ENCODE measurements at places on chromosomes 3 and 15.

DNA sequence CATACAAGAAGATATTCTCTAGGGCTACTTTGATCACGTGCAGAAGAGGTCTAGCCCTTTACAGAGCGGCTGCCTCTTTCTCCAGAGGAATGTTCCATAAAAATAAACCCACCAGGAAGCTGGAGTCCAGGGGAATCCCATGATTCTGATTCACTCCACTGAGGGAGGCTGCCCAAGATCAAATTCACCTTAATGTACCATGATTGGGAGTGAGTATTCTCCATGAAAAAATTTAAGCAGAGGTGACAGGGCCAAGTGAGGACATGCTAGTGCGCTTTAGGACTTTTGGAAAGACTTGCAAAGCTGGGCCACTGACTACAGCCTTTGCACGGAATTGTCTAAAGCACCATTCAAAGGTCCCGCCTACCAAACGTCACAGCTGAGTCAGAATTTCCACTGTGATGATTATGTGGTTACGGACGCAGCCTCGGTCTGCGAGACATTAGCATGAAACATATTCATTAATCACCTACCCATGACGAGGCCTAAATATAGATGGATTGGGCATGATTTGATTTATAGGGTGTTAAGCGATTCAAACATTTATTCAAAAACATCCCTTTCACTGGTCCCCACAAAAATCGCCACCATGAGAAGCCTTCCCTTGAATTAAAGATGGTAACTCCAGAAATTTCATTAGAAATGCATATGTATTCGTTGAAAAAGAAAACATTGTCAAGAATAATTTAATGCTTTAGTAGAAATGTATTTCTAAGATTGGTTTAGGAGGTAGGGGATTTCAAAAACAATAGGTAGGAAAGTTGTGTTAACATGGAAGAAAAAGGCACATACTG lies 152.6 kb downstream of the GREM1 start:
- no peak for DNase-seq

DNA sequence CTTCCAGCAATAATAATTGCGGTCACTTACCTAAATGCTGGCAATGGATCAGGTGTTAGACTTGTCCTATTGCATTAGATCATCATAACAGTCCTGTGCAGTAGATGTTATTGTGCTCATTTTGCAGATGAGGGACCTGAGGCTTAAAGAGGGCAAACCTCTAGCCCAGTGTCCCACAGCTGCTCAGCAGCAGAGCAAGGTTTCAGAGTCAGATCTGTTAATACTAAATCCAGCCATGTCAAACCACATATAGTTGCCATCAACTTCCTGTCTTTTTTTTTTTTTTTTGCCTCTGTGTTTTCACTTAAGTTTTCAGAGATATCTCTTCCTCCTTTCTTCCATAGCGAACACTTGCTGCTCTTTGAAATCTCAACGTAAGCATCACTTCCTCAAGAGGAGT lies 12.1 kb downstream of the FEZF2 start:
- no peak for DNase-seq

DNA sequence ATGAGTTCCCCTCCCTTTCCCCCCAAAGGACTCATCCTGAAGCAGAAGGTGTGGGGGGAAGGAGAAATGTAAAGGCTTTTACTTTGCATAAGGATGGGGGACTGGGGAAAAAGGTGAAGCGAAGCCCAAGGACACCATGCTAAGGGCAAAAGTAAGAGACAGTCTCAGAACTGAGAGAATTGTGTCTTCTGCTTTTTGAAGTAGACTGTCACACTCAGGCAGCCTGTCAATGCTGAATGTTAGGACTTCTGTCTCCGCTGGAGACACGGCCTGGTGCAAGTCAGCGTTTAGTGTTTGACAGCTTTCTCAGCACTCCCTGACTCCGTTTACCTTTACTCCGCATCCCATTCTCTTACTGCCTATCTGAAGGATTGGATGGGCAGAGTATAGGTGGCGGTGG lies 13.8 kb downstream of the RBM5 start:
- DNase-seq: no peak

DNA sequence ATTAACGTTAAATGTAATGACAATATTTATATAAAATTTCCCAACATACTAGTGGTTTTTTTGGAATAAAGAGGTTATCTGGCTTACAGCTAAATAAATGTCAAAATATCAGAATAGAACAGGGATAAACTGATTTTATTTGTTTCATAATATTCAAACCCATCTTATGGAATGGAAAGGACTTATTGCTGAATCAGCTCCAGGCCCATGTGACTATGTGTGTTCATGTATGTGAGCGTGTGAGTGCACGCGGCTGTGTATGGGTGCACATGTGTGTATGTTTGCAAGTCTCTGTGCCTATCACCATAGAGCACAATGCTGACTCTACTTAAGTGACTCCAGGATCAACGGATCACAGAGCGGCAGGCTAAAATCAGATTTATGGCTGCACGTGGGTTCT lies 392.3 kb upstream of the GRM7 start:
- DNase-seq: no peak

GRCh38 chr15:63319065-63319464 lies 41.7 kb downstream of the APH1B start:
- DNase-seq: no peak

DNA sequence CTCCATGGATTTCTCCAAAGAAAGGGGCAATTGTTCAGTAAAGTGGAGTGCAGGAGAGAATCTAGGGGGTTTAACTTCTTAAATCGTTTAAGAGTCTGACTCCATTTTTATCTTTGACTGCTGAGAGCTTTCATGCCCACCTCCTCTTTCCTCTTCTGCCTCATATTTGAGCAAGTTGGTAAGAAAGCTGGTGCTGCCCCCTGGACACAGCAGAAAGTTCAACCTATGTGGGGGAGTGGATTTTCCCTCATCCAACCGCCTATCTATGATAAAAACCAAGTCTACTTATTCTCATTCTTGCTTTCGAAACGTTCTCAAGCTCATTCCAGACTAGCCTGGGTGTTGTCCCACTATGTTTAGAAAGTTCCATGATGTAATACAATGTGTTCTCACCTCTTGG lies 26.0 kb downstream of the HHLA2 start:
- no peak for DNase-seq

- no peak for DNase-seq
These were observed 204.9 kb upstream of the CGNL1 start for GRCh38 chr15:57171426-57171825.

- DNase-seq: no peak
These were observed 712 bp upstream of the MME start for GRCh38 chr3:155079468-155079745.

DNA sequence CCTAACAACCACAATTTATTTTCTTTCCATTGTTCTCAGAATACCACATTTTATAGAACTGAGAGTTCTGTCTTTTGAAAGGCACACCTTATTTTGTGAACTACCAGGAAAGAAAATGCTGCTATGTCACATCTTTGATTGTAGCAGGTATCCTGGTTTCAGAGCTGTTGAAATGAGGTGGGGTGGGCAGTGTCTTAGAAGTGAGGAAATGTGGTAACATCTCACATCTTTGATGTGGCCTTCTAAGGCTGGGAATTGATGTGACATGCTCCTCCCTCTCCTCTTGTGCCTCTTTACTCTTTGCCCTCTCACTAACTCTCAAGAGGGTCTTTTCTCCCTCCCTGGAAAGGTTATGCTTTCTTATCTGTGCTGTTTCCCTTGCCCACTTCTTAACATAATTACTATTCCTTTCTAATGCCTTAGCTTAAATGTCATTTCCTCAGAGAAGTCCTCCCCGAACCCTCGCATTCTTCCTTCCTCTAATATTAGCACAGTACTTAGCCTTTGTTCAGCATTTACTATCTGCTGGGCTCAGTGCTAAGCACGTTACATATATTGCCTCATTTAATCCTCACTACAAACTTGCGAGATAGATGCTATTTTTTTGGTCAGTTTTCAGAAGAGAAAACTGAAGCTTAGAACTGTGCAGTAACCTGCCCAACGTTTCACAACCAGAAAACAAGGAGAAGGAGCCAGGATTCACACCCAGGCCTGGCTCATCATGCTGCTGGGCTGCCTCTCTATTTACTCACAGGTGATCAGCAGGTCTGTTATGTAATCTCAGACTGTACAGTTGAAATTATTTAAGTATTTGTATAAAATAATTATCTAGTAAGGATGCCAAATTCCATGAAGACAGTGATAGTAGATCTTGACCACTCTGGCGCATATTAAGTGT lies 24.0 kb upstream of the SPTSSB start:
- DNase-seq: no peak

DNA sequence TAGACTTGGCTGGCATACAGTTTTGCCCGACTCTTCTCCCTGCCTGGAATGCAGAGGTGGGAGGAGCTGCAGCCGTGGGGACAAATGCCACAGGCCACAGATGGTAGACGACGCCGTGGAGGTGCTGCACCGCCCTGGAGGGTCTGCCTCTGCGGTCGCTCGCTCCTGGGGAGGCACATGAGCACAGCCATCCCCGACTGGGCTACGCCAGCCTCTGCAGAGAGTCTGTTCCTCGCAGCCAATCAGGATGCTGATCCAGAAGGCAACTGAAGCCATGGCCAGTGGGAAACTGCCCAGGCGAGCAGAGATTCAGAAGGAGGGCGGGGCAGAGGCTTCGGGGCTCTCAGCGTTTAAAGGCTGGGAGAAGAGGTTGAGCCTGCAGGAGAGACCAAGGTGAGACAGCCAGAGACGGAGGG lies 11.9 kb upstream of the LRRC15 start:
- DNase-seq: no peak

DNA sequence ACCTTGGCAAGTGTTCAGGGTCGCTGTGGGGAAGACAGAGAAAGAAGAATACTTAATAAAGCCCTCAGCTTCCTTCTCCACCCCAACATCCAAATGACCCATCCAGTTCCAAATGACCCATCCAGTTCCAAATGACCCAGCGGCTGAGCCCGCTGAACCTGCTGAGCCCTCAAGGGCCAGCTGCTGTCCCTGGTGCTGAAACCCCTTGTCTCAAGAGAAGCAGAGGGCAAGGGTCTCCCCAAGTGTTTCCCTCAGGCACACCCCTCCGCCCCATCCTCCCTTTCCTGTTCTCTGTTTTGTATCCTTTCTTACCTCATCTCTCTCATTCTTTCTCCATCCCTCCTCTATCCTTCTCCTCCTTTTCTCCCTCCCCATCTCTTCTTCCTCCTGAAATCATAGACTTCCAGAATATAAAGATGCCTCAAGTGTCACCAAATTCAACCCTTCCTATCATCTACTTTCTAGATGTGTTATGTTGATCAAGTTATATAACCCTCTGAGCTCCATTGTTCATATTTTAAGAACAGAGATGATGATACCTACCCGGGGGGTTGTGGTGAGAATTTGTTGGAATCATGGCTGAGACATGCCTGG lies 29.0 kb downstream of the CCDC33 start:
- no peak for DNase-seq

DNA sequence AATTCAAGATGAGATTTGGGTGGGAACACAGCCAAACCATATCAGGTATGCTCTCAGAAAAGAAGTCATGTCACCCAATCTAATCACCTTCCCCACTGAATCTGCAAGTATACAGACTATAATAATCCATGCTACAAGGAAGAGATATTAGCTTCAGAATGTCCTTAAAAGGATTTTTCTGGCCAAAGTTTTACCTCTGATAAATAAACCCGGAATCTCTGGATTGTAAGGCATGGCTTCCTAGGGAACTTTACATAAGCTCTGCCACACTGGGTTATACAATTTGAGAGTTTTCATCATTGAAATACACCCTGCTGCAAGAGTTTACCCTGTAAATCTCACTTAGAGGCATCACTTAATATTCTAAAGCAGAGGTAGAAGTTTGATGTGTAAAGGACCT lies 330.5 kb upstream of the KCNMB2 start:
- no peak for DNase-seq

GRCh38 chr3:14118400-14119381 lies 6.0 kb downstream of the CHCHD4 start:
- DNase-seq: no peak

DNA sequence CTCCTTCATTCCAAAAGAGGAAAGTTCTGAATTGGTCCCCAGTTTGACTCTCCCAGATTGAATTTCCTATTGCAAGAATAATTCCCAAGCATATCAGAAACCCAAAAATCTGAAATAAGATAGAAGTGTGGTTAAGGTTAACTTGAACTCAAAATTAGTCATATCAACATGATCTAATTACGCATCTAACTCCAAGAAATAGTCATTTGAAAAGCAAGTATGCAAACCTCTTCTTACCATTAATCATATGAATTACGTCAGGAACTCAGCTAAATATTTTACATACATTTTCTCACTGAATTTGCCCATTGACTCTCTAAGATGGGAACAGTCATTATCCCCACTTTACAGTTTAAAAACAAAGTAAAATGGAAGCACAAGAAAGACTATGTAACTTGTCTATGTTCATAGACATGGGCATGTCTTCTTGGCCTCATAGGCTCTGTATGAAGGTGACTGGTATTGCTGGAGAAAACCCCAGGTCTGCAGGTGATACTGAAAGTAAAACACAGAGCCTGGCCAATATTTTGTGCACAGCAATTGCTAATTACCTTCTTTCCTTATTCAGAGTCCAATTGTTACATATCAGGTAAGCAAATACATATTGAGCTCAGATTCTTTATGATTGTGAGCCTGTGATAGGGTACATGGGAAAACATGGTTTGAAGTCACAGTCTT lies 139.2 kb downstream of the ATP8B4 start:
- DNase-seq: no peak

- DNase-seq: no peak
These were observed 35.2 kb upstream of the CDAN1 start for GRCh38 chr15:42772144-42772543.

- DNase-seq: no peak
These were observed 74.5 kb downstream of the NSUN3 start for GRCh38 chr3:94137377-94137776.

DNA sequence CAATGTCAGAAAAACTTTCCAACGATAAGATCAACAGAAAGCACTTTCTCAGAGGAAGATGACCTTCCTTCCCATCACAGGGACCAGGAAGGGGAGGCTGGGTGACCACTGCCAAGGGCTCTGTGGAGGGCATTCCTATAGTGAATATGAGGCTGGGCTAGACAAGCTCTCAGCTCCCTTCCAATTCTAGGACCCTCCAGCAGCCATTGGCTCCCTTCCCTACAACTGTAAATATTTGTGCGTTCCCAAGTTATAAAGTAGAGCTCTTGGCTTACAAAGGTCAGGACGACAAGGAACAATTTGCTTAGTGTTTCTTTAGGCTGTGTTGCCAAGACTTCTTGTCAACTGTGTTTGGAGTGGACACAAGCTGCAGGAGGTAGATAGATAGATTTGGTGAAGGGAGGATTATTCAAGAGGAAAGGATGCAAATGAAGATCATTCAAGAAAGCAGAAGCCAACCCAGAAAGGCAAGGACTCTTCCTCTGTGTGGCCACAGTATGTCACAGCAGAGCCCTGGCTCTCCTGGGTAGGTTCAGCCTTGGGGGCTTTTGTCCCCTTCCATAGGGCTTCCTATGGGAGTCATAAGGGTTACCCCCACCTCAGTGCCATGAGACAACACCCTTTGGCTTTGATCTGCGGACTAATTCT lies 223.6 kb upstream of the TLE3 start:
- DNase-seq: no peak
